ENCODE measurements at places on chromosomes 2 and 18.
A peak's percentile ranks its signal among the peaks of the same experiment; 100 is the strongest.

DNA sequence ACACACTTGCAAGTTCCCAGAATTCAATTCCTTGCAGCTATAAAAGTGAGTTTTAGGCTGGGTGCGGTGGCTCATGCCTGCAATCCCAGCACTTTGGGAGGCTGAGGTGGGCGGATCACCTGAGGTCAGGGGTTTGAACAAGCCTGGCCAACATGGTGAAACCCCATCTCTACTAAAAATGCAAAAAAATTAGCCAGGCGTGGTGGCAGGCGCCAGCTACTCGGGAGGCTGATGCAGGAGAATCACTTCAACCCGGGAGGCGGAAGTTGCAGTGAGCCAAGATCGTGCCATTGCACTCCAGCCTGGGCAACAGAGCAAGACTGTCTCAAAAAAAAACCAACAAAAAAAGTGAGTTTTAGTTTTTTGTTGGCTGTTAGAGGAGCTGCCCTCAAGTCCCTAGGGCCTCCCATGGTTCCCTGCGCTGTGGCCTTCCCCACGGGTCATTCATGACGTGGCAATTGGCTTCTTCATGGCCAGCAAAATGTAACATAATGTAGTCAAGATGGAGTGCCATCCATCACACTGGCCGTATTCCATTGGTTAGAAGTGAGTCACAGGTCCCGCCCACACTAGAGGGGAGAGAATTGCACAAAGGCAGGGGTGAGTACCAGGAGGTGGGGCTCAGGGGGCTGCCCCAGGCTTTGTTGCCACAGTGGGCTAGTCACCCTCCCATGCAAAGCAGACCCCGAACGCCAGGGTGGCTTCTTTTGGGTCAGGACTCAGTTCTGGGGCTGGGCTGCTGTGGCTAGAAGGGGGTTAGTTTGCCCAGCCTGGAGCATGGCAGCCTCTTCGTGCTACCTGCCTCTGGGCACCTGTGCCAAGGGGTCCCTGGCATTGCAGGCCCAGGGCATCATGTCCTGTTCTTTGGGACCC, 37.7 kb upstream of the INHBB start:
- DNase-seq: no peak

- DNase-seq: no peak
Measured at GRCh38 chr2:1599301-1600085, 144.8 kb downstream of the PXDN start.

- DNase-seq: no peak
Measured at GRCh38 chr18:40670668-40671375, 1284.2 kb upstream of the PIK3C3 start.

- DNase-seq: peak; percentile 62
Measured at GRCh38 chr18:77059294-77059916, 73.2 kb downstream of the MBP start.

DNA sequence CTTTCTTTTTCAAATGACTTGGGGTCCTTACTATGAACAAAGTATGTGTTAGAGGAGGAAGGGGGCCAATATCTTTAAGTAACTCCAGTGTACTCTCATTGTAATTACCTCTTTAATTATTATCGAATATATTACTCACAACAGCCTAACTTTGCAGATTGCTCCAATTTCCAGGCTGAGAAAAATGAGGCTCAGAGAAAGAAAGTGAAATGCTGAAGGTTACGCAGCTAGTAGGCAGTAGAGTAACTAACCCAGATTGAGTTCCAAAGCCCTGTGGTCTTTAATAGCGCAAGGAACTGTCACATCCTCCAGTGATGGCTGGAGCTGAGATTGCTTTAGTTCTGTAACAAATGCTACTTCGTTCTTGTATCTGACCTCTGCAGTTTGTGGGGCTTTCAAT, 2.2 kb upstream of the GYPC start:
- DNase-seq: no peak

DNA sequence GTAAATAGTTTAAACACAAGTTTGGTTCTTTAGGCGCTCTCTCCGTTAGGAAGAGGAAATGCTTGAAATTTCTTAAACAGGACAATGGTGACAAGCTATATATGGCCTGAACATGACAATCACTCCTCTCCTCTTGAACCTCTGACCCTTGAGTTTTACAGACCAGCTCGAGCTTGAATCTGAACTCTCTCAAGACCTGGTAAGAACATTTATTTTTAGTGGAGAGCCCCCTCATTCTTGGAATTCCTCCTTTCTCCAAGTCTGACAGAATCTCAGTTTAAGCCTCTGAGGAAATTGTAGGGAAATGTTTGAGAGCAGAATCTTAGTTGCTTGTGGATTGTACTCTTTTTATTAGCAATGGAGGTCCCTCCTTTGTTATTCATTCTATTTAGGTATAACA, 1293.6 kb upstream of the ZEB2 start:
- no peak for DNase-seq

DNA sequence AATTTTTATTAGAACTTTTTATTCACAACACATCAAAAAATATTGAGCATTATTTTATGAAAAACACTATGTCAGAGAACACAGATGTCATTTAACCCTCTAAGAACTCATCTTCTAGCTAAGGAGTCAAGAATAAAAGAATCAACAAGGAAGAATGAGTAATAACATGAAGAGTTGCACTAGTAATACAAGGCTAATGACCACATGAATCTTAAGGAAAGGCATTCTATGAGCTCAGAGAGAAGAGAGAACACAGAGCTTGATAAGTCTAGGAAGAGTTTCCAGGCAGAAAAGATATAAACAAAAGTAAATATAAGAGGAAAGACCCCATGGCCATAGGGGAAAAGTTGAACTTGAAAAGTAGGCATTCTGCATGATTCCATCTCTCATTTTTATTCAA, 166.5 kb downstream of the MAIP1 start:
- DNase-seq: no peak

- no peak for DNase-seq
Measured at GRCh38 chr18:58603375-58604067, 25.4 kb downstream of the ALPK2 start.

GRCh38 chr2:208297961-208298360, 31.9 kb downstream of the PIKFYVE start:
- no peak for DNase-seq

- no peak for DNase-seq
Measured at GRCh38 chr2:86193901-86194567, 1.2 kb downstream of the IMMT start.

DNA sequence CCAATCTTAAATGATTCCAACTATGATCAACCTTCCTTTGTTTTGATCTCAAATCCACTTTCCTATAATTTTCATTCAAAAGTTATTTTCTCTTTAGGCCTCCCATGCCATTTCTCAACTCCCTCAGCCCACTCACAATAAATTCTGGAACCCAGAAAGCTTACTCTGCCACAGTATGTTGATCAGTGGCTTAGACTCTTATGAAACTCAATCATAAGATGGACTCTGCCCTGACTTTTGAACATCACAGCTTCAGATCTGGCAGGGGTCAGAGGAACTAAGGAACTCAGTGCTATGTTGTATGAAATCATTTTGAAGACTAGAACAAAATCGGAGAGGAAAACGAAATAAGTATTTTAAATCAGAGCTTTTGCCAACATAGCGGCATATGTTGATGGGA, 59.8 kb upstream of the LGALSL start:
- DNase-seq: no peak

DNA sequence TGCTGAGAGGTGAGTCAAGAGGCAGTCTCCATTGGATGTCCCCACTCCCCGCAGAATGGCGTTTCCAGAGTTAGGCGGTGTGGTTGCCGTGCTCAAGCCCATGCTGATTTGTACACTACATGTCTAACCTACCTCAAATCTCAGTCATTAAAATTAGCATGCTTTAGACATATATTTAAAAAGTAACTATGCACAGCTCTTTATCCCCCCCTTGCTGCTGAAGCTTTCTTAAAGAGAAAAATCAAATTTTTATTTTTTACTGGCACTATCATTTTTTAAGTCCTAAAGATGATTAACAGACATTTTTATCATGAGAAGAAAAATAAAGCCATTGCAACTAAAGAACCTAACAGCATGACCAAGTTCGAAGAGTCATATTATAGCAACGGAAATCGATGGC, 42.9 kb downstream of the BOLA3 start:
- no peak for DNase-seq

DNA sequence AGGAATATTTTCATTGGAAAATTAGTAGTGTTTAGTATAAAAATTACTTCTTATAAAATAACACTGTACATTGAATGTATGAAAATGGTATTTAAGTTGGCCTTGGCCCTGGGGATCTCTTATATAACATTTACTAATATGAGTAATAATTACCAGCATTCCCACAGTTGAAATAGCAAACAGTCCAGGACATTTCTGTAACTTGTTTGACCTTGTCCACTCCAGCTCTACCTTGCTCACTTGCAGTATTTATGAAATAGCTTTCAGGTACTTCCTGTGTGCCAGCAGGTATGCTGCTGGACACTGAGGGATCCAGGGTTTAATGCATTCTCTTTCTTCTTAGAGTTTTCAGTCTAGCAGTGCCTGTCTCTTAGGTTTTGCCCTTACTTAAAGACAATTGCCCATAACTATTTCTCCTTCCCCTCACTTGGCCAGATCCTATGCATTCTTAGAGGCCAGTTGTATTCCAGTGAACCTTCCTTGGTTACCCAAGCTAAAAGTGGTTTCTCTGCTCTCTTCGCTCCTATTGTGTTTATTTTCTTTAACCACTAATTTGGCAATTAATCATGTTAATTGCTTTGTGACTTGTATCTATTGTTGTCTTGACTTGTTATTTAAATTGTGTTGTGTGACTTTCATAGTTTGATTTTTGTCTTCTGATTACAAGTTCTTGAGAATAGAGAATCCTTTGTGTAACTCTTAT, 25.9 kb downstream of the BABAM2 start:
- DNase-seq: no peak

GRCh38 chr2:81895620-81896250, 1591.2 kb upstream of the LRRTM1 start:
- no peak for DNase-seq

DNA sequence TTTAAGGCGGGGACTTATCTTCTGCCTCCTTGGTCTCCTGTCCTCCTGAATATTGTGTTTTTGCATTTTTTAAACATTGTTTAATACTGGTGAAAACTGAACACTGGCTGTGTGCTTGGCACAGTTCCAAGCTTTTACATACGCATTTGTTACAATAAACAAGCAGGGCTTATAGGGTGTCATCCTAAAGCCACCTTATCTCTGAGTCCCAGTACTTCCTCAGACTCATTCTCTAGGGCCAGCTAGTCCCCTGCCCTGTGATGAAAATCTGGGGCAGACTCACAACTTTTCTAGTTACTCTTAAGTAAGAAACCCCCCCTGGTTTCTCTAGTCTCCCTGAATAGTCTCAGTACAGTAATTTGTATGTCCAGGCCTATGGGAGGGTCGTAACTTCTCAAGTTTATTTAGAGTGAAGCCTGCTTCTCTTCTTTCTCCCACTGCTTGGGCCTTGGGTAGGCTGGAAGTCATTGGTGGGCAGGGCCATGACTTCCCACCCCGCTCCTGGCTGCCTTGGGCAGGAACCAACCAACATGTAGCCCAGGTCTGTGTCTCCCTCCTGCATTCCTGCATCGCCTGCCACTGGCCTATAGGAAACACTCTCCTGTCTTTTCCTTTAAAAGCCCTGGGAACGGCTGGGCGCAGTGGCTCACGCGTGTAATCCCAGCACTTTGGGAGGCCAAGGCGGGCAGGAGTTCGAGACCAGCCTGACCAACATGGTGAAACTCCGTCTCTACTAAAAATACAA, 7.7 kb upstream of the KCNE4 start:
- no peak for DNase-seq

GRCh38 chr2:62968668-62969067, 82.0 kb upstream of the OTX1 start:
- DNase-seq: no peak

GRCh38 chr2:58649756-58650155, 408.6 kb upstream of the FANCL start:
- DNase-seq: no peak

- DNase-seq: no peak
Measured at GRCh38 chr2:213475433-213475832, 191.2 kb downstream of the SPAG16 start.

DNA sequence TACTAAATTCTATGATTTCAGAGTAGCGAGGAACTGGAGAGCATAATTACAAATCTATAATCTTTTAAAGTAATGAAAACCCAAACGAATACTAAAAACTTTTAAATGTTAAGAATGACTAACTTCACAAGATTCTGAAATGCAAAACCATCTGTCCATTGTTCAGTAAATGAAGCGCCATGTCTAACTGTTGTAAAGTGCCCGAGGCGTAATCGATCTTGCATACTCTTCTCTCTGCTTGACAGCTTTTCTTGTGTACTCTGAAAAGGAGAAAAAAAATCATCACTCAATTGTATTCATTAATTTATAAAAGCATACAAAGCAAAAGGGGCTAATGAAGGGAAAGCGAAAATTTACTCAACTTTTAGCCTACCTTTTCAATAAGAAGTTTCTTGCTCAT, 111.0 kb downstream of the TLK1 start:
- peak; percentile 84 for DNase-seq

DNA sequence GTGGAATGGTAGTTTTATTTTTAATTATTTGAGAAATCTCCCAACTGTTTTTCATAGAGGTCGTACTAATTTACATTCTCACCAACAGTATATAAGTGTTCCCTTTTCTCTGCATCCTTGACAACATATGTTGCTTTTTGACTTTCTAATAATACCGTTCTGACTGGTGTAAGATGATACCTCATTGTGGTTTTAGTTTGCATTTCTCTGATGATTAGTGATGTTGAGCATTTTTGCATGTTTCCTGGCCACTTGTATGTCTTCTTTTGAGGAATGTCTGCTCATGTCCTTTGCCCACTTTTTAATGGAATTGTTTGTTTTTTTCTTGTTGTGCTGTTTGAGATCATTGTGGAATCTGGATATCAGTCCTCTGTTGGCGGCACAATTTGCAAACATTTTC, 242.5 kb downstream of the ZNF521 start:
- DNase-seq: no peak

DNA sequence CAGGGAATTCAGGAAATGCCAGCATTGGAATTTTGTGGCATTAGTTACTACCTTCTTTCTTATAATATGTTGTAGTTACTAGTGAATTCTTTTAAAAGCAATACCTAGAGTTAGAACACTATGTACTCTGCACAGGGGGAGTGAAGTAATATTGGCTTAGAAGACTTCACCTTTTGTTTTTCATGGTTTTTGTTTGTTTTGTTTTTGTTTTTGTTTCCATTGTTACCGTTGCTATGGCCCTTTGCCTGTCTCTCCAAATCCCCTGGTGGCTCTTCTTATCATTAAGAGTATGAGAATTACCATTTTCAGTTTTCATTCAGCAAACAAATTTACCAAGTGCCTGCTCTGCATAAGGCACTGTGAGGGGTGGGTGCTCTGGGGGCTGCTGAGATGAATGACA, 160.1 kb downstream of the HAUS1 start:
- no peak for DNase-seq

DNA sequence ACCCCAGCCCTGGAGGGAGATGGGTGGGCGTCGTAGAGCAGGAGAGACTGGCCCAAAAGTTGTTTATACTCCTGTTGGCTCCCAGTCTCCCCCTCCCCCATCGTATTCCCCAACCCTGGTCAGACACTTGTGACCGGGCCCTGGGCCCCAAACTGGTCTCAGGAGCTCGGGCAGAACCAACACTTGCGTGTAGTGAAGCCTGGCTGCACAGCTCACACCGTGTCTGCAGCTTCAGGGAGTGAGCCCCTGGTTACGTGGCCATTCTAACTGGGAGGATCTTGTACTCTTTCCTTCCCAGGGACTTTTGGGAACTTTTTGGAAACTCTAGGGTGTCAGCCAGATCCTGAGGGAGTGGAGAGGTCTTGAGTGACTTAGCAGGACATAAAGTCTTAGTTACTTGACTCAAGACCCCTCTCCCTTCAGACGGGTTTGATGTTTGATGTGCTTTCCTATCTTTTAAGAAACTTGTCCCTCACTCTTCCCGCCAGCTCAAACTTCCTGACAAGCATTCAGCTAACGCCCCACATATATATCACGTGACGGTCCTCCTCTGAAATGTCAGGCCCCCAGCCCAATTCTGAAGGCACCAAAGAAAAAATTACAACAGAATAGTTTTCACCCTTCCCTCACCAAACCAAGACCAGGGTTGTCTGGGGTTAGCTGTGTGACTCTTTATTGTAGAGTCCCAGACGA, 2.3 kb downstream of the PKDCC start:
- DNase-seq: no peak

Data from HAP-1 (cell line).